ENCODE measurements at places on chromosomes 4 and X.

DNA sequence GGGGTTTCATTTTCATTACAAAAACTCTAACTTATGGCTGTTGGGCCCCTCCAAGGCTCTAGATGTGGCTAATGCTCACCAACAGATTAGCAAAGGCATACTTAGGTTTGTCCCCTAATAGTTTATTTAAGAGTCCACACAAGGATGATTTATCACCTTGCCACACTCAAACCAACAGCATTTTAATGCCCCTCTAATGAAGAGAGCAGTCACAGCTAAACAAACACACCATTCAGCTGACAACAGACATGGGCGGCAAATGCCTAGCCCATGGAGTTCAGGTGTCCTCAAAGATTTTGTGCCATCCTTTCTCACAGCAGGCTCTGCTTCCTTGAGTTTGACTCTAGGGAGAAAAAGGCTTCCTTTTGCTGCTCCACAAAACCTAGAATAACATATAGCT is 61.8 kb upstream of the CITED1 start:
- no peak for DNase-seq

GRCh38 chr4:55475394-55476243 is 71.1 kb downstream of the CLOCK start:
- DNase-seq: no peak

DNA sequence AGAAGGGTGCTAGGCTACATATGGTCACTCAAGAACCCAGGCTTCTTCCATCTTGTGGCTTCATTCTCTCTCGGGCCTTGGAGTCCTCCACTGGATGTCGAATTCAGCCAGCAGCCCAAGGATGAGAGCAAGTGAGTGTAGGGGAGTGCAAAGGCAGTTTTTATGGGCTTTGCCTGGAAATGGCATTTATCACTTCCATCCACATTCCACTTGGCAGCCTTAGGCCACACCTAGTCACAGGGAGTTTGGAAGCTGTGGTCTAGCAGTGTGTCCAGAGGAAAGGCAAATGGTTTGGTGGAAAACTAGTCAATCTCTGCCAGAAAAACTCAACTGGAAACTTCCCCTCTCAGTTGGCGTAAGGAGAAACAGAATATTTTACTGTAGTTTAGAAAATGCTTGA is 59.0 kb downstream of the NHS start:
- DNase-seq: no peak

- no peak for DNase-seq
These were observed 65.4 kb upstream of the KLHL13 start for GRCh38 chrX:118182025-118182424.

DNA sequence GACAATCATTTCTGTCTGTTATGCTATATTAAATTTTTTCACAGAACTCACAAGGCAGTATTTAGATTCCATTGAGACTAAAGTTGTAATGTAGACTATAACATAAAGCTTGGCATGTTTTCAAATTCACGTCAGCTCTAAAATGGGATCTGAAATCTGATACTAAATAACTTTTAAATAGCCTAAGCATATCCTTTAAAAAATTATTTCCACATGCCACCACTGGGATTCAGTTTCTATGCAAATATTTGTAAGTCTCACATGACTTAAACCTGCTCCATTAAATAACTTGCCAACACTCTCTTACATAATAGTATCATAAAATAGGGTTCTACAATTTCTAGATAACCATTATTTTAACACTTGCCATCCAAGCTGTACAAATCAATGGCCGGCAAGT is 32.4 kb downstream of the KLHL8 start:
- DNase-seq: no peak

DNA sequence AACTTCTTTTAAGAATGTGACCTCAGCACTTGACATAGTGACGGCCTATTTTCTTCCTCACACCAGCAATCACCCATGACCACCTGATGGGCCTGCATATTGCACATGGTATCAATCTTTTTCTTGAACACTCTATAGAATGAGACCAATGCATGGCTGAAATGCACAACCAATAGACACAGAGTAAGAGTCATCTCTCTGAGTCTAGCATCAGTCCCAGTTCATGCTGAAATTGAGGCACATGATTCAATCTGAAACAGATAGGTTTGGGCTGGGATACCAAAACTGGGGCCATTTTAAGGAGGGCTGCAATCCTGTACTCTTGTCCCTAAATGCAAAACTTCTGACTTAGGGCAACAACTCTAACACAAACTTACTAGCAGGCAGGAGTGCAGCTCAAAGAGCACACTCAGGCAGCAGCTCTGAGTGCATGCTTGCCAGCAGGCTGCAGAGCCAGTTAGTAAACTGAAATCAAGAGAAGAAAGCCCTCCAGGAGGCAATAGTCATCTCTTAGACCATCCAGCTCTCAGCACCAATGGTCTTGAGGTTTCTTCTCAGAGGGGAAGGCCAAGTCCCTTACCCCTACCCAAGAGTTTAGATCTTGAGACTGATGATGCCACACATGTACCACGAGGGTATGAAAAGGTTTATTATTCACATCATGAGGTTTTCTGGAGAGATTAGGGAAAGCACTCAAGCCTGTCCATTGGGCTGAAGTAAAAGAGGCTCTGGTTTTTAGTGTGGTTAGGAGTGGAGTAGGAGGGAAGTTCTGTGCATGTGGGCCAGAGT is 24.7 kb upstream of the GPR101 start:
- DNase-seq: no peak

GRCh38 chr4:95289028-95289634 is 259.6 kb downstream of the UNC5C start:
- DNase-seq: no peak

- DNase-seq: no peak
These were observed 11.4 kb downstream of the FGD1 start for GRCh38 chrX:54484666-54485065.

DNA sequence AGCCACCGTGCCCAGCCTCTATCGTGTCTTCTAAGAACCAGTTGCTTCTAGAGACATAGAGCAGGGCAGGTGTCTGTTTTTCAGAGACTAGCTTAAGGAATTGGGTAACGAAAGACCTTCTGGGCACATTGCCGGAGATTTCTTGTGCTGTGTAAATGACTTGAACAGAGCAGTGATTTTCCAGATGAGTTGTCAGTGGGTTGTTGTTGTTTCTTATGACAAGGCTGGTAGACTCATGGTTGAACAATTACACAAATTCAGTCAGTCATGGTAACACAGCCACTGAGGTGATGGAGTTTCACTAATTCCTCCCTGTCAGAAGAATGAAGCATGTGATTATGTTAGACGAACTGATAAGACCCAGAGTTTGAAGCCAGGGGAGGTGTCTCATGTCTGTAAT is 20.5 kb upstream of the DDX3X start:
- no peak for DNase-seq

- DNase-seq: no peak
These were observed 207.3 kb upstream of the RADX start for GRCh38 chrX:106404512-106404911.

DNA sequence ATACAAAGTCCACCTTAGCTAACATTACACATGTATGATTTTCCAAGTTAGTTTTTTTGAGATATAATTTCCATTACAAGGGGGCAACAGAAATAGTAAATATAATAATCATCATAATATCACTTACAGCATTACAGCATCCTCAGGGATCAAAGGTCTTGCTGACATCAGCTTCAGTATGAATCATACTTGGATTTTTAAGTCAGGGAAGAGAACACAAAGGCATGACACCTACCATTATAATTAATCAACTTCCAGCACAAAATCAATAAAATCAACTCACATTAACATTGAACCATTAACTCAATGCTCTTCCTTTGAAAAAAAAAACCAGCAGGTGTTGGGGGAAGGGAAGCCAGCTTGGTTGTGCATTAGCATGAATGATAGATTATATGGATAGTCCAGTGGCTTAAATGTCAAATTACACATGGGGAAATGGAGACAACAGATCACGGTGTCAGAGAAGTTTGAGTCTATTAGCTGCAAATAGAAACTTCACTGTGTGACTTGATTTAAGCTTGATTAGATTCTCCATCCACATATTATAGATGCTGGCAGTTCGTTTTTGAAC is 66.9 kb upstream of the CAPN6 start:
- DNase-seq: no peak

DNA sequence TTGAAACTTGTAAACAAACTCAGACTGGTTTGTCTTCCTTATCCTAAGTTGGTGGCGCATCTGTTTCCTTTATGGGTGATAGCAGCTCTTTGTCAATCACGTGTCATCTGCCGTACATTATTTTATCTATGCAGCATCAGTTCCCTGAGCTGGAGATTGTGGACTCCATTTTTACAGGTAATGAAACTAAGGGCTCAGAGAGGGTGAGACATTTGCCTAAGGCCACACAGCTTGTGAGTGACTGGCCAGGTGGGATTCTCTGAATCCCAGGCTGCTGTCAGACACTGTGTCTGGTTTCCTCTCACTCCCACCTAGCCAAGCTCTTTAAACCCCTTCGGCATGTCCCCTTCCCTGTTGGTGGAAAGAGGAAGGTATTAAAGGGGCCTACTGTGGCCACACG is 41.7 kb upstream of the CLCN4 start:
- DNase-seq: no peak

DNA sequence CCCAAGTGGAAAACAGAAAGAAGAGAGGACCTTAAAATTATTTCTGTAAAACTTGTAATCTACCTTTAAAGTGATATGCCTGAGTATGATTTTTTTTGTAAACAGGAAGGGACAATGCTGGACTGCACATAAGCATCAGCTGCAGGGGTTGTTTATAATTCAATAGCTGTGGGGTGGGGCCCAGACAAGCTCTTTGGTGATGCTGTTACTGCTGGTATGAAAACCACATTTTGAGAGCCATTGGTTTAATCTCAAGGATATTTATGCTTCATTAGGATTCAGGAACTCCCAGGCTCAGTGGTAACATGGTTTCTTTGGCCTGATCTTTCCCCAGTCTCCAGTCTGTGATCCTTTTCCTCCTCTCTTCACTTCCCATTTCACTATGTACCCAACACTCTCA is 34.3 kb upstream of the GRPR start:
- no peak for DNase-seq

GRCh38 chrX:9775930-9776329 is 10.3 kb upstream of the GPR143 start:
- DNase-seq: no peak

Data from coronary artery (tissue), 2 donors.